Chondrocyte (in vitro differentiated cells): ENCODE measurements at places on chromosomes 12 and 14. TPM values are rescaled to one million over a fixed set of nuclear protein-coding genes. Genes with fewer than 3 reads are reported as not detected.

DNA sequence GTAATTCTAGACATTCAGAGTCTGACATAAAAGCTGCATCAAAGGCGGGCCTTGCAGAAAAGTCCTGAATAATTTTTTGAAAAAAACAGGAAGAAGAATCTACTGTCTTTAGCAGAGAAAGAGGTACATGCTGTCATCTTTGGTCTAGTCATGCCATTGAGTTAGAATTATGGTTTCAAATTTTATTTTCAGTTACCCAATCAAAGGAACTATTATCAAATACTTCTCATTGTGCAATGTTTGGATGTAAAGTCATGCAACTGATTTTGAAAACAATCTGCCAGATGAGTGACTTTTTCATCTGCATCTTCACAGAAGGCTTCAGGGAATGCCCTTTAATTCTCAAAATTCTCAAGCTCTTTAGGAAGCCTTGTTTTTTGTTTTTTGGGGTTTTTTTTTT lies 803.5 kb downstream of the FLRT2 start:
- no peak for DNase-seq

The RPGRIP1 gene
- total RNA-seq: not detected in 3 replicates

DNA sequence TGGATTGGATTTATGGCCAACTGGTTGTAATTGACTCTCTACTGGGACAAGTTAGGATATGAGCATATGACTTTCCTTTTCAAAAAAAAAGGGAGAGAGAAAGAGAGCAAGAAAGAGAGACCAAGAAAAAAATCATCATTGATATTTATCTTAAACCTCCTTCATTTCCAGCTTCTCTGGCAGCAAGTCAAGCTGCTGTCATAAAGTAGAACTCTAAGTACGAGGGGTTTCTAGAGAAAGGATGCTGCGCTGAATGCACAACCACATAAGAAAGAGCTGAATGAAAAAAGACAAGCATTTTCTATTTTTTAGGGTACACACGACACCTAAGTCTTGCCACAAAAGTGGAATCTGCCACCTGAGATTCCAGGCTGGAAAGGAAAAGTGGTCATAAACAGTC lies 182.6 kb downstream of the SLC25A21 start:
- no peak for DNase-seq

The DDX11 gene
- total RNA-seq: 25.9 to 43.1 TPM (median 26.6 TPM) in 3 replicates

DNA sequence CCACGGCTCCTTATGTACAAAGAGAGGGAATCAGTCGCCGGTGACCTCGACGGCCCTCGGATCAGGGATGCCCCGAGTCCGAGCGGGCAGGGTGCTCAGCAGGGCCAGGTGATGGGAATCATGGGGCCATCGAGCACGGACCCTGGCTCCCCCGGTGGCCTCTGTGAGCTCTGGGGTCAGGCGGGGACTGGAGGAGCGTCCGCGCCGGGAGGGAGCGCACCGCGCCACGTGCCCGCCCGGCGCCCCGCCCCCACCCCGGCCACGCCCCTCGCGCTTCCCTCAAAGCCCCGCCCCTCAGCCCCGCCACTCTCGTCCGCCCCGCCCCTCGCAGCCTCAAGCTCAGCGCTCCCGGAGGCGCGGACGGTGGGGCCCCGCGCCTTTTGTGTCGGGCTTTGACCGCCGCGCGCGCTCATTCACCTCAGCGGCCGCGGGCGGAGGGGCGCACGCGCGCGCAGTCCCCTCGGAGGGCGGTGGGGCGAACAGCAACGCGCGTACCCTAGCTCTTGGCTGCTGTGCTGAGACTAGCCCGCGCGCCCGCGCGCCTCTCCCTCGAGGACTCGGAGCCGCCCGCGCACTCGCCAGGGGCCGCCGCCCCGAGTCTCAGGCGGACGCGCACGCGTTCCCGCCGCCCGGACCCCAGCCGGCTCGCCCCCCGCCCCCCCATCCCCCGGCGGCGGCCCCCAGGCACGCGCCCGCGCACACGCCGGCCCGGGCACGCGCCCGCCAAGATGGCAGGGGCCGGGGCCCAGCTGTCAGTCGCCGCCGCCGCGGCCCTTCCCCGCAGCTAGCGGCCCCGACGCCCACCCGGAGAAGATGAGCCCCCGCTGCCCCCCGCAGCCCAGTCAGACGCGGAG lies 93.9 kb upstream of the EVL start:
- no peak for DNase-seq

GRCh38 chr12:64273527-64274403 lies 51.7 kb upstream of the KICS2 start:
- no peak for DNase-seq

The KRT83 gene
- total RNA-seq: not detected in 3 replicates

GRCh38 chr12:49819786-49820185 lies 8.4 kb downstream of the NCKAP5L start:
- no peak for DNase-seq

- DNase-seq: no peak
Measured at GRCh38 chr12:94265539-94265938, 117.2 kb downstream of the PLXNC1 start.

GRCh38 chr12:79086541-79087296 lies 222.1 kb downstream of the SYT1 start:
- no peak for DNase-seq

- no peak for DNase-seq
Measured at GRCh38 chr14:35078082-35078481, 32.0 kb downstream of the FAM177A1 start.

The RTRAF gene
- 161 to 180 TPM (median 169 TPM) in 3 replicates for total RNA-seq

The PHETA1 gene
- total RNA-seq: 14.2 to 16.0 TPM (median 15.7 TPM) in 3 replicates

DNA sequence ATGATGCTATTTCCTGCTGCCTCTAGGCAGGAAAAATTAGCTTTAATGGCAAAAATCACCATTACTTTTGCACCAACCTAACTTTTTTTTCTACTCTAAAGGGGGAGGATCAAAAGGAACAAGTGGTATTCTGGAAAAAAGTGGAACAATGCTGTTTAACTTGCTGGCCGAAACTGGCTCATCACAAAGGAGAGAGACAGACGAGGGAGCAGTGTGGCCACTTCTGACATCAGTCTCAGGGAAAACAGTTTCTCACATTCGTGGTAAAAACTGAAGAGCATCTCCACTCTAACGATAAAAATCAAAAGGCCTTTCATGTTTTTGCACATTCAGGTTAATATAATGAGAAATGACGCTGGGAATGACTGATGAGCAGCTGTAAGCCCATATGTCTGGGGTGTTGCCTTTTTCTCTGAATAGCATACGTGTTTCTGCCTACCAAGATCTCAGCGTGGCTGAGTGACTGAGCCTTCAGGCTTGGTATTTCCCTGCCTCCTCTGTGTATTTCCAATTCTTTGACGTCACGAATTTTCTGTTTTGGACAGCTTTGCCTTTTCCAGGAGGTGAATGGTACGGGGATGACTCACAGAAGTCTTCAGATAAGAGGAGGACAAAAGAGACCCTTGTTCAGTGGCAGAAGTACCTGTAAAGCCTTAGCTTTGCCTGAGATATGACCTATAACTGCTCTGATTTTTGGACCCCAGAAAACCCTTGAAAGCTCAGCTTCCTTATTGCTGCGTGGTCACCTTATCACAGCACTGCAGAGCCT lies 358.8 kb downstream of the GLT1D1 start:
- DNase-seq: no peak

The PTCSC3 gene
- not detected in 3 replicates for total RNA-seq

DNA sequence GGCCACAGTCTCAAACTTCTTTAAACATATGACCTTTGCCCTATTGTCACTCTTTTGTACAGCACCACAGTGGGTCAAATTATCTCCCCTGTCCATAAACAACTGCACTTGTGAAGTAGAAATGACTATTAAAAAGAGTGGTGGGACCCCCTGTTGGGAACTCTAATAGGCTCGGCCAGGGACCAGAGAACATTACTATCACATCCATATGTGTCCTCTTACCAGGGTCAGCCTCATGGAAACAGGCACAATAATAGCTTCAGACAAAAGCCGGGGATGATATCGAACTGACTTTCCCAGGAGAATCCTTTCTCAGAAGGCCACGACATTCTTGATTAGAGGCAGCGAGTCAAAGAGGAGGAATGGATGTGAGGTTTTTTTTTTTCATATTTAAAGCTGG lies 96.6 kb downstream of the NKX2-1 start:
- DNase-seq: no peak

DNA sequence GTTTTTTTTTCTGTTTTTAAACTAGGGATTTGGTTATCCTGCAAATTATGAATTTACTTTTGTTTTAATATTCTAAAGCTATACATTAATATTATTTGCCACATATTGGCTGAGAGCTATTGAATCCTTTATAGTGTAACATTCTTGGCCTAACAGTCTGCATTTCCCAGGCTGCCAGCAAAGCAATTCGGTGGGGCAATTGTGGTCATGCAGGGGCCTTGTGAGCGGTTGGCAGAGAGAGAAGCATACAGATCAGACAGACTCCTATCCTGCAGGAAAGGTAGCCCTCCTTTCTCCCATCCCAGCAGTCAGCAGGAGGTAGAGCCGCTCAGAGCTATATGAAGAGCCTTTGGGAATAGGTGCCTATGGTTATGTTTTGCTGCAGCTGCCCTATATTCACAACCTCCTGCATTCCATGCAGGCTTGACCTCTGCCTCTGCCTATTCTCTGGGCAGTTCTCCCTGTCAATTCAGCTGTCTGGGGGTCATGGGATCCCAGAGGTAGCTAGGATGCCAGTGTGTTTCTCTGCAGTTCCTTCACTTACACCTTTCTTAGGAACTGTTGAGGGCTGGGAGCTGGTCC lies 144.7 kb downstream of the GPHN start:
- DNase-seq: no peak

The KRT85 gene
- total RNA-seq: not detected in 3 replicates

- DNase-seq: no peak
Measured at GRCh38 chr14:36204461-36205073, 28.0 kb upstream of the PTCSC3 start.

DNA sequence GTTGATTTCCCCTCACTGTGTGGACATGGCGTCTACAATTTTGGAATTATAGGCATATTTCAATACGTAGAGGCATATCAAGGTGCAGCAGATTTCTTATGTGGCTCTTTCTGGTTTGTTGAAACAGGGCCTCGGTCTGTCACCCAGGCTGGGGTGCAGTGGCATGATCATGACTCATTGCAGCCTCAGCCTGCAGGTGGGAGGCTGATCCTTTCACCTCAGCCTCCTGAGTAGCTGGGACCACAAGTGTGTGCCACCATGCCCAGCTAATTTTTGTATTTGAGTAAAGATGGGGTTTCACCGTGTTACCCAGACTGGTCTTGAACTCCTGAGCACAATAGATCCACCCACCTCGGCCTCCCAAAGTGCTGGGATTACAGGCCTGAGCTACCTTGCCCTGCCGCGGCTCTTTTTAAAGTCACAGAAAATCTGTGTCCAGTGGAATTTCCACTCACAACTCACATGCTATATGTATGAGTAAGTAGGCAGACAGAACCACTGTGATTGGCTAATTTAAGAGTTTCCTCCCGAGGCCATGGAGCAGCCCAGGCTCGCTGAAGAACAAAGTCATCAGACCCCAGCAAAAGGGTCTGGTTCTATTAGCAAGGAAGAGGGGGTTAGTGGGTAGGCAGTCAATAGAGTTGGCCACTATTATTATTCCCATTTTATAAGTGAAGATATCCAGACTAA lies 9.1 kb downstream of the GNG2 start:
- no peak for DNase-seq

GRCh38 chr14:65792208-65792905 lies 379.8 kb downstream of the FUT8 start:
- no peak for DNase-seq

GRCh38 chr14:75206190-75206589 lies 29.8 kb upstream of the TMED10 start:
- DNase-seq: no peak

The CIDEB gene
- total RNA-seq: not detected in 3 replicates

- no peak for DNase-seq
Measured at GRCh38 chr12:6069437-6070093, 54.9 kb downstream of the VWF start.

The EEF1AKMT3 gene
- total RNA-seq: 13.0 to 14.8 TPM (median 13.6 TPM) in 3 replicates
